Activated CD8-positive, alpha-beta memory T cell treated with anti-CD3 and anti-CD28 coated beads, Interleukin-2, amount 10 ng/mL, durations not matched to agents 7 days and 5 days (primary cell): ENCODE measurements at places on chromosomes 7 and 10.

- no peak for DNase-seq
Observed at GRCh38 chr10:7211857-7212577, 198.8 kb downstream of the SFMBT2 start.

- no peak for DNase-seq
Observed at GRCh38 chr7:106538638-106539037, 122.3 kb downstream of the CCDC71L start.

- DNase-seq = no peak
Observed at GRCh38 chr10:53357587-53357986, 585.0 kb upstream of the MBL2 start.

DNA sequence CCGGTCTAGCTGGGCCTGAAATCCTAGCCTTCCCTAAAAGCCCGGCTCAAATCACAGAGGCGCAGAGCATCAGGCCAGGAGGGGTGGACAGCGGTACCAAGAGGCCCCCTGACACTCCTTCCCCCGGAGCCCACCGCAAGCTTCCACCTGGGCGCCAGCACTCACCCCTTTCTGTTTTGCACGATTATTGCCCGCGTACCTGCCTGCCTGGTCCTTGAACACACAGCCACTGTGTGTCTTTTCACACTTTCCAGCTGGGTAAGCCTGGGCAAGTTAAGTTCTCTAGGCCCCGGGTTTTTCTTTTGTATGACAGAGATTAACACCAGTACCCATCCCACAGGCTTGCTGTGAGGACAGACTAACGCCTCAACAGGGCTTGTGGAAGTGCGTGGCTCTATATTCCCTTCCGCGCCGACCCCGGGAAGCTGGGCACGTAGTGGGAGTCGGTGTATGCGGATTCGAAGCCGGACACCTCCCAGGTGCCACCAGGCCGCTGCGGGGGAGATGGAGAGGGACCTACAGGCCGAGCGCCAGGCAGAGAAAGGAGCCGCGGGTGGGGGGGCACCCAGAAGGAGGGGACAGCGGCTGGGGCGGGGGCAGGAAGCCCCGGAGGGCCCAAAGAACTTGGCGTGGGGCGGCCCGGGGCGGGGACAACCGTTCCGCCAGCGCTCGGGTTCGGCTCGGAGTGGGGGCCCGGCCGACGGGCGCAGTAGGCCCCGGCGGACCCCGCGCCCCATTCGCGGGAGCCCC is 792 bp downstream of the ZNF746 start:
- peak; percentile 70 for DNase-seq
